ENCODE measurements at places on chromosomes 6 and 20.

- DNase-seq = no peak
These were observed 13.0 kb downstream of the TENT5A start for GRCh38 chr6:81739230-81740195.

- DNase-seq = no peak
These were observed 128.8 kb downstream of the LPA start for GRCh38 chr6:160535270-160535669.

DNA sequence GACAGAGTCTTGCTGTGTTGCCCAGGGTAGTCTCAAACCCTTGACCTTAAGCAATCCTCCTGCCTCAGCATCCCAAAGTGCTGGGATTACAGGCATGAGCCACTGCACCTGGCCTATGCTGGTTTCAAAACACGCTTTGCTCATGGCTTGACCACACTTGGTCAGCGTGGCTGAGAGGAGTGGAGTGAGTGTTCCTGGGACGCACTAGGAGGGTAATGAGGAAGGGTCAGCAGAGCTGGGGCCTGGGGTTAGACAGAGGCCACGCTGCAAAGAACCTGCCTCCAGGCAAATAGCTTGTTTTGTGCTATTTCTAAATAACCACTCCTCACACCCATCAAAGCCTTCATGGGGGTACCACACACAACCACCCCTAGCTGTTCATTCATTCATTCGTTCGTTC is 77.9 kb upstream of the TOX2 start:
- no peak for DNase-seq

- DNase-seq = no peak
These were observed 161.0 kb downstream of the BACH2 start for GRCh38 chr6:90135667-90136066.

GRCh38 chr20:32386091-32386490 is 28.0 kb downstream of the ASXL1 start:
- no peak for DNase-seq

DNA sequence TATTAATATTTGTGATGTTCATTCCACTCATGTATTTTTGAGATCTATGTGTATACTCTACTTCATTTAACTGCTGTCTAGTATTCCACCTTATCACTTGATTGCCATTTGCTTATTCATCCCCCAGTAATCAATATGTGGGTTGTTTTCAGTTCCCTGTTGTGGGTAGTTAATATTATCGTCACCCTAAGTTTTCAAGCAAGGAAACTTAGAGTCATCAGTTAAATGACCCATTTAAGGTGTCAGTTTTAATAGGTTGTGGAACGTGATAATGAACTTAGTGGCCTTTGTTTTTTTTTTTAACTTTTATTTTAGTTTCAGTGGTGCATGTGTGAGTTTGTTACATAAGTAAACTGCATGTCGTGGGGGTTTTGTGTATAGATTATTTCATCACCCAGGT is 90.3 kb downstream of the SLC24A3 start:
- no peak for DNase-seq

GRCh38 chr20:36855241-36855657 is 20.7 kb upstream of the TLDC2 start:
- DNase-seq = no peak

DNA sequence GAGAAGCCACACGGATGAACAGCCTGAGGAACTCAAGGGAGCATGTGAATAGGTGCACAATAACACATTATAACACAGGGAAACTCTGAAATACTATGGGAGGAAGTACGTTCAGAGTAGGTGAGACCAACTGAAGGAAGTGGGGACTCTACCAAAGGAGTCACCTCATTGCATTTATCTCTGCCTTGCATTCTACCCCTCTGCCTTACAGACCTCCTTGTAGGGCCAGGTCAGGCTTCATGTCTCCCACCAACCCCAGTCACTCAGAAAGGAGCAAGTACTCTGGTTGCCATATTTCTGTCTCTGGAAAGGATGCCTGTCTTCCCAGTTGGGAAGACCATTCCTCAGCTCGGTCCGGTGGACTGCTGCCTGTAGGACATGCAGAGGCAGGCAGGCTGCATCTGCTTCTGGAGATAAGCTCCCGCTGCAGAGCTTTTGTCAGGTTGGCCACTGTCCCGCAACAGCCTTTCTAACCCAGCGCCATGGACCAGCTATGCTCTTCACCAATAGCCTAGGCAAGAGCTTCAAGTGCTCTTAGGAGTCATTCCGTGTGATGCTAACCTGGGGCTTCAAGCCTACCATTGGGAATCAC is 51.6 kb upstream of the ASIP start:
- no peak for DNase-seq

GRCh38 chr6:15479761-15480160 is 183.1 kb downstream of the DTNBP1 start:
- DNase-seq = no peak

DNA sequence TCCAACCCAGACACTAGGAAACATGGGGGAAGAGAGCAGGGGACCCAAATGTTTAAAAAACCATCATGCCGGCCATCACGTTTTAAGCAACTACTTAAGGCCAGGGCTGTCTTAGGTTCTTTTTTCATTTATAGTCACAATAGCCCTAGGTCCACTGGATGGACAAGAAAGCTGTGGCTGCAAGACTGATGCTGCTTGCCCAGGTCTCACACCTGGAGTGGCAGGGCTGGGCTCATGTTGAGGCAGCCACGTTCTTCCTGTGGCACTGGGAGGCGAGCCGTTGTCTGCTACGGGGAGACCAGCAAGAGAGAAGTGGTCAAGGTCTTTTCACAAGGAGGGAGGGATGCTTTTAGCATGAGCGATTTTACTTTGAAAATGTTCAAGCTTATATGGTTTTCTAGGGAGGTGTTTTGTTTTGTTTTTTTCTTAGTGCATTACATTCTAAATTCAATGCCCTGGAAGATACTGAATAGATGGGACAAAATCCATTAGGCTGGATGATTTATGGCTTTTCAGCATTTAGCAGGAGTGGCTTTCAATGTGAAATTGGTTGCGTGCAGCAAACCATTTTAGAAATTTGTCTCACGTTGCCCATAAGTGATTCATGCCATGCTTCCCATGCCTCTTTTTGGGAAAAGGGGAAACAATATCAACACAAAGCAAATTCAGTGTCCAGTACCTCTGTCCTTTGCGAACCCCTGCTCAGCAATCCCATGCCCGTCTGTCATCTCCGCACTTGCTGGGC is 106.6 kb upstream of the SNX9 start:
- no peak for DNase-seq

GRCh38 chr6:3403238-3404173 is 53.3 kb downstream of the SLC22A23 start:
- DNase-seq = no peak

- no peak for DNase-seq
These were observed 601.9 kb downstream of the HTR1B start for GRCh38 chr6:76861403-76861802.

- DNase-seq = no peak
These were observed 16.3 kb downstream of the LRRC73 start for GRCh38 chr6:43493833-43494232.

- DNase-seq = no peak
These were observed 2.4 kb upstream of the SYCP2L start for GRCh38 chr6:10884245-10884972.

DNA sequence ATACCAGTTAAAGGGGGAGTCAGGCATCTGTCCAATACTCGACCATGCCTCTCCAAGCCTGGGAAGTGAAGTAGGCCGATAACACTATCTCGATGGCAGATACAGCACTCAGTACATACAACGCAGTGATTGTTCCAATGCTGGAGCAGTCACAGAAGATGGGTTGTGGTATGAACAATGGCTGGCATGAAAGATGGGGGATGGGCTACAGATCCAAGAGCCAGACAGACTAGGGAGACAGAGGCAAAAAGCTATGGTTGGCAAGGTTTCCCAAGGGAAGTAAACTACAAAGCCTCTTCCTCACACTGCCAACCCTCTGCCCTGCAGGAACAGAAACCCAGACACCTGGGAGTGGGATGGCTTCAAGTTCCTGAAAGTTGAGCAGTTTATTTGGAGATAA is 19.2 kb downstream of the FKBP1A start:
- no peak for DNase-seq

GRCh38 chr6:38179300-38179699 is 359.8 kb downstream of the ZFAND3 start:
- no peak for DNase-seq

- no peak for DNase-seq
These were observed 46.4 kb downstream of the PDYN start for GRCh38 chr20:1947535-1947846.

DNA sequence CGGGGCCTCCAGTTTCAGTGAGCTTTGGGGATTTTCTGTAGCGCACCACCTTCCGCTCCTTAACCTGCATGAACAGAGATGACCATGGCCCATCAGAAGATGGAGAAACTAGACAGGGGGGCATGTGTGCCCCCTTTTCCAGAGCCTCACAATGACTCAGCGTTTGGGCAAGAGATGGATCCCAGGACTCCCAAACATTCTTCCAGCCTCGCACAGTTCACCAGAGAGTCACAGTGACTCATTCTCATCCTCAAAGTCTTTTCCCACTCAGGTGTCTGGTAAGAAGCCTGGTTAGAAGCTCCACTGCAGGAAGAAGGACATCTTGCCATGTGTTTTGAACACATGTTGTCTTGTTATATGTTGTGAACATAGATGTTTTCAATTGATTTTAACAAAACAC is 76.2 kb upstream of the FRMD1 start:
- DNase-seq = no peak

GRCh38 chr20:29410806-29411457 is 1846.5 kb upstream of the DEFB115 start:
- DNase-seq = no peak

Measured in T-helper 22 cell (primary cell).